ENCODE measurements at places on chromosomes 2 and 18.

DNA sequence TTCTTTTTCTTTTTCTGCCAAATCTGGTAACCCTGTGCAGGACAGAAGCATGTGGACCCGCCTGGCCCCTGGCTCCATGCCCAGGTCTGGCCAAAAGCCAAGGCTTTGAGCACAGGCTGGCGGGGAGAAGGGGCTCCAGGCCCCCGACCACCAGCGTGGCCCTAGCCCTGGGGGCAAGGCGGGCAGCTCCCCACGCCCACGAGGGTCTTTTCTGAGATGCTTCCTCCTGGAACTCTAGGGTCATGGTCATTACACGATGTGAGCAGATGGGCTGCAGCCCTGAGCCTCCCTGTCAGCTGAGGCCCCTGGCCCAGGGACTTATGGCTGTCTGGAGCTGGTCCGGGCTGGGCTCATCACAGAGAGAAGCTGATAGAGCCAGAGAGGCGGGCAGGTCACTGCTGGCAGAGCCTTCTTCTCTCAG lies 5.7 kb upstream of the OTOS start:
- DNase-seq = no peak

DNA sequence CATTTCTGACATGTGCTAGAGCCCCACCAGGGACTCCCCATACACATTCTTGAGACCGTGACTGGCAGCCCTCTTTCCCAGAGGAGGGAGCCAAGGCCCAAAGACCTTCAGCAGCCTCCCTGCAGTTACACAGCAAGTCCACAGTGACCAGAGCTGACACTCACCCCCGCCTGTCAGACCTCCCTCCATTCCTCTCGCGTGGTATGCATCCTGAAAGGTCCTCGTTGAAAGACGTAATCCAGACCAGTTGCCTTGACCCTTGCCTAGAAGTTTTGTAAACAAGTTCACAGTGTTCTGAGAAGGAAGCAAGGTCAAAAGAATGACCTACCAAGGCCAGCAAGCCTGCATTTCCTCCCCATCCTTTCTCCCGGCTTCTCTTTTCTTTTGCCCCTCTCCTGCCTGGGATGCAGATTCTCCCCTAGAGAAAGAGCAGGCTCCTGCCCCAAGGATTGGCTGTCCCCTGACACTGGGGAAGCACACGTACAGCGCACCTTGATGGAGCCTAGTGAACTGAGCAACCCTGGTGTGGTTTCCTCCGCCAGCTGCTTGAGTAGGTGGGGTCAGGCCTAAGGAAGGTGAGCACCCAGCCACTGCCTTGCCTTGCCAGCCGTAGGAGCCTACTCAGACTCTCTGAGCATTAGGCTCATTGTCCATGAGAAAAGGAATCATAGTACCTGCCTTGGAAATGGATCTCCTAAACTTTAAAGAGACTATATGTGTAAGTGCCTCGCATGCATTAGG lies 18.3 kb downstream of the TRIB2 start:
- DNase-seq = no peak

- DNase-seq = no peak
Measured at GRCh38 chr2:85804583-85804982, 50.8 kb downstream of the ATOH8 start.

DNA sequence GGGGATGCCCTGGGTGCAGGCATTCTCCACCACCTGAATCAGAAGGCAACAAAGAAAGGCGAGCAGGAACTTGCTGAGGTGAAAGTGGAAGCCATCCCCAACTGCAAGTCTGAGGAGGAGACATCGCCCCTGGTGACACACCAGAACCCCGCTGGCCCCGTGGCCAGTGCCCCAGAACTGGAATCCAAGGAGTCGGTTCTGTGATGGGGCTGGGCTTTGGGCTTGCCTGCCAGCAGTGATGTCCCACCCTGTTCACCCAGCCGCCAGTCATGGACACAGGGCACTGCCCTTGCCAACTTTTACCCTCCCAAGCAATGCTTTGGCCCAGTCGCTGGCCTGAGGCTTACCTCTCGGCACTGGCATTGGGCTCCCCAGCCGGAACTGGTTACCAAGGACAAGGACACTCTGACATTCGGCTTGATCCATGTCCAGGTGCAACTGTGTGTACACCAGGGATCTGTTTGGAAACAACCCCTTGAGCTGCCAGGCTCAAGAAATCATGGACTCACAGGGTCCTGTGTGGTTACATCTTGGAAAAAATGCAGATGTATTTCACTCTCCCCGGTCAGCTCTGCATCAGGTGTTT lies 31.8 kb downstream of the SLC1A4 start:
- DNase-seq = no peak

DNA sequence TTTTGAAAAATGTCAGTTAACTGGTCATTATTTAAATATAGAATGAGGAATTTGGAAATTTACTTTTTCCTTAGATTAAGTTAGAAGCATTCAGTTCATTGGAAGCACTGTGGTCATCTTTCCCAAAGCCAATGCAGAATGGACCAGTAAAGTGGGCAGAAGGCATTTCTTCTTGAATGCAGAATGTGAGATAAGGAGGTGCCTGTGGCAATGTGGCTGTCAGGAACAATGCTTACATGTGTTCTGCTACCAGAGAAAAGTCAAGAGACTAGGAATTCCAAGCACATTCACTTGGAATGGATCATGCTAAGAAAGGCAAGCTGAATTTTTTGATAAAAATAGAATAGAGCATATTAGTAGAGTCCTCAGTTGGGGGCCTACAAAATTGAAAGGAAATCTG lies 295.0 kb upstream of the KCNH7 start:
- DNase-seq = no peak

GRCh38 chr2:18244845-18245244 lies 315.6 kb downstream of the RDH14 start:
- DNase-seq = no peak

DNA sequence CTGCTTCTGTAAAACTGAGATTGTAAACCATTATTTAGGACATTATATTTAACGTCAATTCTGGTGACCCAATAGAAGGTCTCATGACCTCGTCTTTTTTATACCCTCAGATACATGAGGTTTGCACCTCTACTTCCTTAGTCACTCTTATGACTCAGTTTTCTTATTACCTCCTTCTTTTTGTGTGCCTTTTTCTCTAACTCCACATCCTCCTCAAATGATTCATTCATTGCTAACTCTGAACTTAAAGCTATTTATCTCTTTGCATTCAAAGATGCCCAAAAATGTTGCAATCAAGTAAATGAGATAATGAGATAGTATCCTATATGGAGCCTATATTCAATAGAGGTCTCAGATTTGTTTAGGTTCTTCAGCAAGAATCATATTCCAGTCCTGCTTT lies 121.0 kb upstream of the KYNU start:
- DNase-seq = no peak

DNA sequence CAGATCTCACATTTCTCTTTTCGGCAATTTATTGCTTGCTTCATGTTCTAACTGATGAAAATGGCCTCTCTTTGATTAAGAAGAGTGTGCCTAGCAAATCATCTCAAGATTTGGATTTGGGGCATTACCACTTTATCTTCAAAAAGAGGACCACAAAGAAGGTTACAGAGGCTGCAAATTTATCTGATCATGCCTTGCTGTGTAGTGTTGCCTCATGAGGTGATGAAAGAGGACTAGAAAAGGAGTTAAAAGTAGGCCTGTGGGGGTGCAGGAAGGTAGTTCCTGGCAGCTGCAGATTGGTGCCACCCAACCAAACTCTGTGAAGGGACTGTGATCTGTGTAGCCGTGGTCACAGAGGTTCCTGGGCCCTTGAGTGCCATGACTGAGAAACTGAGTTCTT lies 69.2 kb downstream of the PRELID3A start:
- no peak for DNase-seq

DNA sequence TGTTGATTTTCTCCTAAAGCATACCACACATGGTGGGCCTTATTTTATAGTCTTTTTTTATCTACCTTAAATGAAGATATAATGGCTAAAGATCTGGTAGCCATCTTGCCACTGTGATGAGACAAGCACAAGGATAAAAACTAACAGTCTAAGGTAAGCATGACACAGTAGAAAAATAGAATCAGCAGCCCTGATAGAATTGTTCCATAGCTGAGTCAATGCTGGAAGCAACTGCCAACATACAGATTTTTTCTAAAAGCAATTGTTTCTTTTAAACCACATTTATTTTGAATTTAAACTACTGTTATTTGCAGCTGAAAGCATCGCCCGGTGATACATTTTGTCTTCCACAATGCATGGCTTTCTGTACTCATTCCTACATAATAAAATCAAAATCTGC lies 1091.5 kb upstream of the CHAC2 start:
- DNase-seq = no peak

- DNase-seq = no peak
Measured at GRCh38 chr2:200765995-200766660, 45.6 kb upstream of the BZW1 start.

DNA sequence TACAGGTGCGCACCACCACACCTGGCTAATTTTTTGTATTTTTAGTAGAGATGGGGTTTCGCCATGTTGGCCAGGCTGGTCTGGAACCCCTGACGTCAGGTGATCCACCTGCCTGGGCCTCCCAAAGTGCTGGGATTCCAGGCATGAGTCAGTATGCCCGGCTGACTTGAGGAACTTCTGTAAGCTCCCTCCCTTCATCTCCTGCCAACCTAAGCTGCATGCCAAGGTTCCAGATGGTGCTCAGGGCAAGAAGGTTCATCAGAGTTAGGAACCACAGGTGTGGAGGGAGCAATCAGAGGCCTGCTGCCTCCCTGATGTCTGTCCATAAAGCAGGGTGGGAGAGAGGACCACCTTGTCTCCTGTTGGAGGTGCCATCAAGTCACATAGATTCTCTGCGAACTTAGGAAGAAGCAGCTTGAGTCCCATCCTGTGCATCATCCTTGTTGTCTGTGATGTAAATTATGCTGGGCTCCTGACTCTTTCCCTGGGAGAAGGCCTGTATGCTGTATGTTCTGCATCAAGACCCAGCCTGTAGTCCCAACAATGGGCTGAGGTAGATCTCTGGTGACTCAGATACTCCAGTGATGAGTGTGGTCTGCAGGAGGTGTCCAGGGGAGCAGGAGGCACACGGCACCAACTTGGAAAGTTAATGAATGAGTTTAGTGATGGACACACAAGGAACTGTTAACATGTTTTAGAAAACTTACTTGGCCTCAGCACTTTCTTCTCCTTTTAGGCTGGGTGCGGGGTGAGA lies 53.1 kb downstream of the TMEM17 start:
- no peak for DNase-seq

GRCh38 chr2:25374411-25374810 lies 32.7 kb upstream of the DNMT3A start:
- DNase-seq = no peak

GRCh38 chr2:172113617-172114016 lies 10.9 kb upstream of the DLX2 start:
- no peak for DNase-seq

DNA sequence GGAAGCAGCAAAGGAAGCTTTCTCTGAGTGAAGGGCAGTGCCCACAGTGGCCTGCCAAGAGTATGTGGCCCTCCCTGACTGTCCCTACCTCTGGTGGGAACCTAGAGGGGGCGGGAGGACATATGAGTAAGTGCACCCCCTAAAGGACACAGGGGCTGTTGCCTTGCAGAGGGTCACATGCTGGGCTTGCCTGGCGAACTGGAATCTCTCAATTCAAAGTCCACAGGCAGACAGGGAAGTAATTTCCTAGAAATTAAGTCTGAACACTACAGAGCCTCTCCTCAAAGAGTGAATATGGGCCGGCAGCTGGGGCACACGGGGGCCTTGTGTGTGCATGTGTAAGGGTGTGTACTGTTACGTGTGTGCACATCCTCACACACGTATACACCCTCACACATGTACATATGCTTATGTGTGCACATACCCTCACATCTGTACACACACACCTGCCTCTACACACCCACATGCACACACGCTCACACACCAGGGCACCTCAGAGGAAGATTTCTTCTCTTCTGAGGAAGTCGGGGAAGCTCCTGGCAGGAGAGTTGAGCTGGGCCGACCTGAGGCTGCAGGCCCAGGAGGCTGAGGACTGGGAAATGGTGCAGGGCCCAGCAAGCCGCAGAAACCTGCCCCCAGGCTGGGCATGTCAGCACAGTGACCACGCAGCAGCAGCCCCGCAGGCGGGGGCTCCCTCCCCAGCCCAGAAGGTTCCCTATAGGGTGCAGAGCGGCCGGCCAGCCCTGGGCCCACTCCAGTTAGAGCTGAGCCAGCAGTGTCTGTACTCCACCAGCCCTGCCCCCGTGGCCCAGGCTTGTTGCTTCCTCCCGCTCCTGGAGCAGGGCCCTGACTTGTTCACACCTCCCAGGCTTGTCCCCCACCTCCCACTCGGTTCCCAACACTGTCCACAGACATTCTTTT lies 77.4 kb upstream of the TAF1B start:
- DNase-seq = no peak

DNA sequence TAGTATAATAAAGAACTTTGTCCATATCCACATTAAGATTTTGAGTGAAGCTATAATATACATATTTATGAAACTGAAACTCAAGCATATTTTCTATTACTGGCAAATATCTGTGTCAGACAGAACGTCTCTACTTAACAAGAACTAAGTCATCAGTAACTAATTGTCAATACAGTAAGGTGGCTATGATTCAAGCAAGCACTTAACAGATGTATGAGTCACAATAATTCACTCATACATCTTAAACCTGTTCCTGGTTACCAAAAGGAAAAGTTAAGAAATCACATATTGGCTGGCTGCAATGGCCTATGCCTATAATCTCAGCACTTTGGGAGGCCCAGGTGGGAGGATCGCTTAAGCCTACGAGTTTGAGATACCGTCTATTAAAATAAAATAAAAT lies 96.0 kb downstream of the SOS1 start:
- no peak for DNase-seq

- DNase-seq = no peak
Measured at GRCh38 chr2:143623231-143623908, 494.2 kb downstream of the ARHGAP15 start.

- DNase-seq = no peak
Measured at GRCh38 chr2:232787806-232788205, 11.4 kb upstream of the KCNJ13 start.

GRCh38 chr18:75742516-75742915 lies 315.0 kb upstream of the SMIM21 start:
- DNase-seq = no peak

DNA sequence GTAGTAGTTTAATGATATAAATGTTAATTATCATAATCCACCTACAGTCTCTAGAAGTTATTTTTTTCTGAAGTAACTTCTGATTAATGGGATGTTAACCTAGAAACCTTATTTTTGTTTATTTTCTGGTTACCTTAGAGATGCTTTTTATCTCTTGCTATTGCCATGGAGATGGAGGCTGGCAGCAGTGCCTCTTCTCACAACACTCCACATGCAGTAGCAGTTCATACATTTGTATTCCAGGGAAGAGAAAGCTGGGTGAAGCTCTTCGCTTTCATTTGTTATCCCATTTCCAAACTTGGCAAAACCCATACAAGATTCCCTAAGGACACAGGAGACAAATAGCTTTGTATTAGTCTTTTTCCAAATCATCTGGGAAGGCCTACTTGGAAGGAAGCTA lies 1794.1 kb upstream of the LRRTM1 start:
- no peak for DNase-seq

- no peak for DNase-seq
Measured at GRCh38 chr2:235847576-235847975, 320.6 kb downstream of the GBX2 start.
